Left cardiac atrium (tissue), 4 donors: ENCODE measurements at places on chromosomes 12 and 14. TPM values are rescaled to one million over a fixed set of nuclear protein-coding genes. Genes with fewer than 3 reads are reported as not detected.

GRCh38 chr12:14647028-14647750 lies 49.2 kb downstream of the GUCY2C start:
- no peak for DNase-seq

- DNase-seq = no peak
Measured at GRCh38 chr14:97331058-97331457, 533.9 kb downstream of the VRK1 start.

DNA sequence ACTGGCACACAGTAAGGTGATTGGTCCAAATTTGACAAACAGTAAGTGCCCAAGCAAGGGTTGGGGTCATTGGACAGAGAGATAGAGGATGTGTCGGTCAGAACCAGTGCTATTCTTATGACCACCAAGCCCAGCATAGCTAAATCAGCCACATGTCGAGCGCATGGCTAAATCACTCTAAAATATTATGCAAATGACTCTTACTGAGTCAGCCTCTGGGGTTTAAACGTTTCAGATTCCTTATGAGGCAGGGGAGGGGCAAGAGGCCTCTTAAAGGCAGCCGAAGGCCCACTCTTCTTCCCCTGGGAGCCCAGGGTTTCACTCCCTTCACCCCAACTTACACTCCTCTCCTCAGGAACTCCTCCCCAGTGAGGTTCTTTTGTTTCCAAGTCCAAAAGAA lies 603 bp upstream of the ENDOU start:
- DNase-seq = peak; percentile 10

DNA sequence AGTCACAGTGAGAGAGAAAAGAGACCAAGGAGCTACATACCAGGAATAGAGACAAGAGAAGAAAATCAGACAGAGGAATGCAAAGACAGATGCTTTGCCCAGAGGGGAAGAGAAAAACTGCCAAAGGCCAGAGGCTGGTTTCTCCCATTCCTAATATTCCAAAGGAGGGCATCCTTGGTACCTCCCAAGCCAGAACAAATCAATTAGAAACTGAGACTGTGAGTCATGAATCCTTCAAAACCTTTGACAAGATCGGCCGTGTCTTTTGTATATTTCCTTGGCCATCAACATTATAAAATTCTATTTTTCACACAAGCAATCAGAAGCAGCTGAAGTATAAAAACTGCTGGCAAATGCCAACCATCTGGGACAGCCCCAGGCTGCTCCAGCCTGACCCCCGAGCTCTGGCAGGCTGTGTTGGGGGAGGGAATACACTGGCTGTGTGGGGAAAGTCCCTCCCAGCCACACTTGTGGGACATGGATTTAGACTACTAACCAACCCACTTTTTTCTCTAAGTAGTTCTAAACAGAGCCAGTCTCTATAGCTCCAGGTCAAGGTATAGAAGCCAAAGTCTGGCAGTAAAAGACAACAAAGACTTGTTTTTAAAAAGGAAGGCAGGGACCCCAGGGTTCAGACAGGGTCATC lies 13.7 kb downstream of the POMT2 start:
- DNase-seq = no peak

GRCh38 chr14:56154321-56154720 lies 36.1 kb downstream of the PELI2 start:
- DNase-seq = no peak

DNA sequence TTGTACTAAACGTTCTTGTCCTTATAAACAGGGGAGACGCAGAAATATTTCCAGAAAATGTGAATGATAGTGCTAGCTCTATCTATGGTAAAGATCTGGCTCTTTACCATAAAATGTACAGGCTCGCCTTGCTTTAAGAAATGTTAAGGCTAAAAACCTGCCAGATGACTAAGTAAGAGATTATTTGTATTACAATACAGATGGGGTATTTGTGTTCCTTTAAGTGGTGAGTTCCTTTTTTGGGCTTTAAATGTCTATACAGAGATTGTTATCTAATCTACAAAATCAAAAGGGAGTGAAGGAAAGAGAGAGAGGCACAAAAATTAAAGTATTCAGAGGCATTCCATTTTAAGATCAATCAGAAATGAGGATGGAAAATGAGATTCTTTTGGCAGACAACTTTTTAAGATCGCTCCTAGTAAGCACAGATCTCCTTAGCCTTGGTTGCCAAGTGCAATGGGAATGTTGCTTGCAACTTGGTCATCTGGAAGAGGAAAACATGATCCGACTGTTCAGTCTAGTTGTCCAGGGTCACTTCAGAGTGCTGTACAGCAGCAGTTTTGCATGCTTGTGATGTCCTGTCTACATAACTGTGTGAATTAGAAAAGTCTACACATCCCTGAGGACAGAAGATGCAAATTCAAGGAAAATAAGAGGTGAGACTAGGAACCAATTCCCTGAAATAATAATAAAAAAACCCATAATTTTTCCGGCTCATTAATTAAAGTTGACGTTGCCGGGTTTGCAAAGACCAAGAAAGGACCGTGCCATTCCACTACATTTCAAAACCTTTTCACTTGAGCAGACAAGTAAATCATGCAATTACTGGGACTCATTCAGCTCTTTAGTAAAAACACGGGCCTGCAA lies 380.8 kb downstream of the EGLN3 start:
- no peak for DNase-seq

GRCh38 chr12:100069795-100070194 lies 72.9 kb downstream of the BLTP3B start:
- DNase-seq = no peak

GRCh38 chr14:71952381-71953363 lies 20.4 kb downstream of the RGS6 start:
- no peak for DNase-seq

GRCh38 chr12:54304187-54304810 lies 3.5 kb upstream of the NFE2 start:
- DNase-seq = peak; percentile 79

DNA sequence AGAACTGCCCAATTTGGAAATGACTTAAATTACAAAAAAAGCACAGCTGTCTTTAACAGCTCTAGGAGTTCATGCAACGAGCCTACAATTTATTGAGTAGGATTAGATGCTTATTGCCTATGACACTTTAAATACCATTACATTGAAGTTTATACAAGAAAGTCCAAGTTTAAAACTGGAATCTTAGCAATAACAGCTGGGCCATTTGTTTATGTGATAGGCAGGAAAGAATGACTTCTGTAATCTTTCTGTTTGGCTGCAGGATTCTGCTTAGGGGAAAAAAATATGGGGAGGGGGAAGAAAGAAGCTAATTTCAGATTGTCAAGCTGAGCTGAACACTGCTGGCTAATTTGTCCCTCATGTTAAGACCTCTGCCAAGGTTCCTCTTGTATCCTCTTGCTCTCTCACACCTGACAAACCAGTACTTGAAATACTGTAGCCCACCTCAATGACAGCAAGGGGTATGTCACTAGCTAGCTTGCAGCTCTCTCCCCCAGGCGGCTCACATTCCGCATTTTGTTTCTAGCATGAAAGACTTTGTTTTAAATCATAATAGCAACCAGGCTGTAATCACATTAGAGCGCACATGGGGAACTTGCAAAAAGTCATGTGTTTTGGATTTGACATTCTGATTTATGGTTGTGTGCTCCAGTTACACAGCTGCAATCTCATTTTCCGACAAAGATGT lies 384.8 kb downstream of the BMP4 start:
- no peak for DNase-seq

DNA sequence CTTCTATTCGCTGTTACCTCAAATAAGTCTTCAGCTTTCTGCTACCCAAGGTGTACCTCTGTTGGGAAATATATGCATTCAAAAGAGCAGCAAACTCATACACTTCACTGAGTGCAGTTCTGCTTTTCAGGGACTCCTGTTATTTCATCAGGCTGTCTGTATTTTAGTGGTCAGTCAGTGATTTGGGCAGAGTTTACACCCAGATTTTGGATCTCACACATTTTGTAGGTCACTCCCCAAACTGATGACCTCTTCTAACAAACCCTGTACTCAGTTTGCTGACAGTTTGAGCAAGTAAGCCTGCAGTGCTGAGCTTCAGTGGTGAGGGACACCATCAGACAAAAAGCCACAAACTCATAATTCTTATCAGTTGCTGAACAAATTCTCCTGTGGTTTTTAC lies 8.2 kb upstream of the WASHC4 start:
- no peak for DNase-seq

DNA sequence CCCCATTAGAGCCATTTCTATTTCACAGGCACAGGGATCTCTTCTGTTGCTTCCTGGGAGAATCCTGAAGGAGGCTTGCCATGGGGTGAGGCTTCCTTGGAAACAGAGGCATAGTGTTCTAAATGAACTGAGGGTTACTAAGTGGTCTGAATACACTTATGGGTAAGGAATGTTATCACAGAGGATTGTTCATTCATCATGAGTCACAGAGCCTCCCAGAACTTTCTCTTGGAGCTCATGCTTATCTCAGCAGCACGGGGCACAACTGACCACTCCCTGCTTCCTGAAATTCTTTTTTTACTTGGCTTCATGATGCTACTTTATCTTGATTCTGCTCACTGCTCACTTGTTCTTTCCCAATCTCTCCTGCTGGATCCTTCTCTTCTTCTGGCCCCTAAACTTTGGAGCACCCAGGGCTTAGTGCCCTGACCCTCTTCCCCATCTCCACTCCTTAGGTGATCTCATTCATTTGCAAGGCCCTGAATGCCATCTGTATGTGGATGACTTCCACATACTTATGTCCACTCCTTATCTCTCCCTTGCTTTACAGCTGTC lies 57.9 kb downstream of the ANO6 start:
- peak; percentile 60 for DNase-seq

DNA sequence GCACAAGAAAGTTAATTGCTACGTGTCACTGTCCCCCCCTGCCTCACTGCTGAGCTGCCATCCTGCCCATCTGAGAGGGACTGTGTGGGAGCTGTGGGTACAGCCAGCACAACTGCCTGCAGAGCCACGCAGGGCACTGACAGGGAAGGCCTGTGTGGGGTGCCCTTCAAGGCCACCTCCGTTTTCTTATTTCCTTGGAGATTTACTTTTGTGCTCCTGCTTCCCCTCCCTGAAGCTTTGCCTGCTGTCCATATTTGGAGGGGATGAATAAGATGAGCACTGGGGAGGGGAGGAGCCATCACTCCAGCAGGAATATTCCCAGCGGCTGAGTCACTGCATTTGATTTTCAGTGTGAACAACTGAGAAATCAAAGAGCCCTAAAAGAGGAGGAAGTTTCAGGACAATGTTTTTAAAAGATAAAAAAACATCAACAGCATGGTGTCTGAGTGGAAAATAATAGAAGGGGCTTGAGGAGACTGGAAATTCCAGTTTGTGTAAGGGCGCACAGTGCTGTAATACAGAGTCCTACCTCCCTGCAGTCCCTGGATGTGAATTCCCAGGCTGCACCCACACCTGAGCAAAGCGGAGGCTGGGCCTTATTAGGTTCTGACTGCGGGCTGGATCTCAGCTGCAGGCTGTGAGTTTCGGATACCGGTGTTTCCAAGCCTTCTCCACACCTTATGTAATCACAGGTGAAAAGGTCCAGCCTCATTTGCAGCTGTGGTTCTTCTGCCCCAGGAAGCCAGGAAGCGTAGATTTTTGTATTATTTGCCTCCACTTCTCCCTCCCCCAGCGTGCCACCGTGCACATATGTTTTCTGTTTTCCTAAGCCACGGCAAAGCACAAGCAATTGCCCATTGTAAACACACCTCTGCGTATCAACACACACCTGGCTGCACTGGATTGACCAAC lies 192.6 kb upstream of the BCL2L14 start:
- peak; percentile 53 for DNase-seq

DNA sequence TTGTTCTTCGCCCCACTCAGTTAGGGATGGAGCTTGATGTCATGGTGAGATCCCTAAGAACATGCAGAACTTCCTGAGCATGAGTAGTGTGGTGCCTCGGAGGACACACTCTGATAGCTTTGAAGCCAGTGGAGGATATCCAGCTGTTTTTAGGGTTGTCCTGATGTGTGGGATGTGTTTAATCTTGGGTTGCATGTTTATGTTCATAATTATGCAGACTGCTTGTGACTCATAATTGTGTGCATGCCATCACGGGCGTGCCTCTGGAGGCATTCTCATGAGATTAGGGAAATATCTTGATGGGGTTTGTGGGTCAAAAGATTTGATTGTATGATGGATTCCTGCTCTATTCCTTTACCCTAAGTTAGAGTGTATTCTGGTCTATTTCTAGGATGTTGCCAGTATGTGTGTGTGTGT lies 267.4 kb upstream of the PELI2 start:
- no peak for DNase-seq

DNA sequence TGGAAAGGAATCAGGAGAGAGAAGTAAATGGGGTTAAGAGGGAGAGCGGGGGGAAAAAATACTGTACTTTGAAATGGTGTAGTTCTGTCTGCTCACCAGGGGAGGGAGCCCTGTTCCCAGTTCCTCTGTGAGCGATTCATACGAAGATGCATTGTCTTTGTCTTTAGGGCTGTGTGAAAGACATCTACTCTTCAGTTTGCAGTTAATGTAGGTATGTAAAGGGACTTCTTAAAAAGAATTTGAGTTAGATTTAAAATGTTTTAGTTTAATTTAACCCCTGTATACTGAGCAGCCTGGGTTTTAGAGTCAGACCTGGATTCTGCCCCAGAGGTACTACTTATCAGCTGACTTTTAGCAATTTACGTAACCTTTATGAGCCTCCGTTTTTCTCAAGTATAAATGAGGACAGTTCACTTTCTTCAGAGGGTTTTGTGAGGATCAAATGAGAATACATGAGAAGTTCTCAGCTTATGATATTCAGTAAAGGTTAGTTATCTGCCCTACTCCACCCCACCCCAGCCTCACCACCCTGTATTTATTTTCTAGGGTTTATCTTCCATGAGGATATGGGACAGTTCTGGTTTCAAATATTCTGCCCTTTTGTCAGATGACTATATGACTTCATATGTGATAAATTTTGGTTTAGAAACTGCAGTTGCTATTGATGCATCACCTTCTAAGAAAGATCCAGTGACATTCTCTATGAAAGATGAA lies 82.5 kb upstream of the EVL start:
- peak; percentile 33 for DNase-seq

- DNase-seq = no peak
Measured at GRCh38 chr14:81113176-81113575, 107.6 kb downstream of the GTF2A1 start.

GRCh38 chr12:78241446-78241845 lies 410.8 kb downstream of the NAV3 start:
- DNase-seq = no peak

GRCh38 chr14:35419429-35419841 lies 14.9 kb upstream of the NFKBIA start:
- DNase-seq = no peak

The LRR1 gene
- 6.2 TPM for total RNA-seq

The CLEC9A gene
- not detected for total RNA-seq

The LPAR5 gene
- total RNA-seq = 1.8 TPM

The PLCZ1 gene
- 0.59 TPM for total RNA-seq

The PAPLN gene
- 7.5 TPM for total RNA-seq

The PPFIBP1 gene
- total RNA-seq = 92.7 TPM

The CFAP54 gene
- 0.38 TPM for total RNA-seq

The OR6C2 gene
- not detected for total RNA-seq

The CRACR2A gene
- total RNA-seq = 7.4 TPM

The KRT71 gene
- total RNA-seq = not detected

The TMEM253 gene
- 0.26 TPM for total RNA-seq

The PRB2 gene
- total RNA-seq = not detected
